ENCODE measurements at places on chromosomes 12 and 14.
A peak's percentile ranks its signal among the peaks of the same experiment; 100 is the strongest.

GRCh38 chr12:50550530-50551223 is 45.9 kb downstream of the DIP2B start:
- DNase-seq: no peak

- no peak for DNase-seq
Observed at GRCh38 chr14:77141214-77142004, at the start of gene ZDHHC22. Gene ZDHHC22, minus strand, starts transcription at chr14:77141791. Its CDS starts 2,053 bp downstream, at chr14:77139738.

- DNase-seq: peak; percentile 40
Observed at GRCh38 chr14:101665478-101666078, 95.9 kb upstream of the PPP2R5C start.

GRCh38 chr14:29242755-29243754 is 476.5 kb downstream of the FOXG1 start:
- DNase-seq: peak; percentile 47

GRCh38 chr14:61544448-61545330 is 150.6 kb upstream of the HIF1A start:
- no peak for DNase-seq

DNA sequence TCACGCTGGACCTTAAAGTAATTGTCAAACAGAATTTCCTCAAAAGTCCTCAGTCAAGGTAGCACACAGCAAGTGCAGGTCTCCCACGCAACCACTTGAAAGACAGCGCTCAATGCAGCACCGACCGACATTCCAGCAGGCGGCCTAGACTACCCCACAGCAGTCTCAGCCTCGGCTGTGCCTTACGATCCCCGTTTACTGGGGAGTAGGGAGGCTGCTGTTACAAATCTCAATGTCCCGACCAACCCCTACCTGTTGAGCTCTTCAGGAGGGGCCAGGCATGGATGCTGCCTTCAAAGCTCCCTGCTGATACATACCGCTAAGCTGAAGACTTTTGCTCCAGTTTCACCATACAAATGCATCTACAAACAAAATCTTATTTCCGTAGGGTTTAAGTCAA is 21.8 kb downstream of the VPS37B start:
- no peak for DNase-seq

DNA sequence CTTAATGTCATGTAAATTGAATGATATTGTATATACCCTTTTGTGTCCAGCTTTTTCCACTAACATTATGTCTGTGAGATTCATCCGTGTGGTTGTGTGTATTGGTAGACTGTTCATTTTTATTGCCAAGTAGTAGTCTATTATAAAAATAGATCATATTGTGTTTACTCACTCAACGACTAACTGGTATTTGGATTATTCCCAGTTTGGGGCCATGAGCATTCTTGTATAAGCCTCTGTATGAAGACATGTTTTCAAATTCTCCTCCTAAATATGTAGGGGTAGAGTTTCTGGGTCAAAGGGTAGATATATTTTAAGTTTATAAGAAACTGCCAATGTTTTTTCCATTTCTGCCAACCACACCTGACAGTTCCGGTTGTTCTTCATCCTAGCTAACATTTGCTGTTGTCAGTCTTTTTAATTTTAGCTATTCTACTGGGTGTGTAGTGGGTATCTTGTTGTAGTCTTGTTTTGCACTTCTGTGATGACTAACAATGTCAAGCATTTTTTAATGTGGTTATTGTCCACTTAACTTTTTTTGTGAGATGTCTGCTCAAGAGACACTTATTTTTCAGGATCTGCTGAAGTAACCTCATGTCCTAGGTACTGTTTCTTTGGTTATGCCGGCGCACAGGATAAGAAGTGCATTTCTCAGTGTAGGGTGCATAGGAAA is 93.2 kb downstream of the DACT1 start:
- peak; percentile 14 for DNase-seq

DNA sequence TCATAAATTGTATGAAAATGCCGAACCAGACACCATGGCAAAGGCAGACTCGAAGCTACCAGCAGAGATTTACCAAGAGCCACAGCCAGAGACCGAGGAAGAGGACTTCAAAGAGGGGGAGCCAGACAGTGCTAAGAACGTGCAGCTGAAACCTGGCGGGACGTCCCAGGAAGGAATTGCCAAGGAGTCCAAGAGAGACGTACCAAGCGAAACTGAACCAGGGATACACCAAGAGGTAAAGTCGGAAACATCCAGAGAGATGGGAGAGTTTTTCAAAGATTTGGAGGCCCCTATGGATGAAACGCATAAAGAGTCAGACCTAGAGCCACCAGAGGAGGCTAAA is 294 bp downstream of the SAMD15 start:
- DNase-seq: no peak

DNA sequence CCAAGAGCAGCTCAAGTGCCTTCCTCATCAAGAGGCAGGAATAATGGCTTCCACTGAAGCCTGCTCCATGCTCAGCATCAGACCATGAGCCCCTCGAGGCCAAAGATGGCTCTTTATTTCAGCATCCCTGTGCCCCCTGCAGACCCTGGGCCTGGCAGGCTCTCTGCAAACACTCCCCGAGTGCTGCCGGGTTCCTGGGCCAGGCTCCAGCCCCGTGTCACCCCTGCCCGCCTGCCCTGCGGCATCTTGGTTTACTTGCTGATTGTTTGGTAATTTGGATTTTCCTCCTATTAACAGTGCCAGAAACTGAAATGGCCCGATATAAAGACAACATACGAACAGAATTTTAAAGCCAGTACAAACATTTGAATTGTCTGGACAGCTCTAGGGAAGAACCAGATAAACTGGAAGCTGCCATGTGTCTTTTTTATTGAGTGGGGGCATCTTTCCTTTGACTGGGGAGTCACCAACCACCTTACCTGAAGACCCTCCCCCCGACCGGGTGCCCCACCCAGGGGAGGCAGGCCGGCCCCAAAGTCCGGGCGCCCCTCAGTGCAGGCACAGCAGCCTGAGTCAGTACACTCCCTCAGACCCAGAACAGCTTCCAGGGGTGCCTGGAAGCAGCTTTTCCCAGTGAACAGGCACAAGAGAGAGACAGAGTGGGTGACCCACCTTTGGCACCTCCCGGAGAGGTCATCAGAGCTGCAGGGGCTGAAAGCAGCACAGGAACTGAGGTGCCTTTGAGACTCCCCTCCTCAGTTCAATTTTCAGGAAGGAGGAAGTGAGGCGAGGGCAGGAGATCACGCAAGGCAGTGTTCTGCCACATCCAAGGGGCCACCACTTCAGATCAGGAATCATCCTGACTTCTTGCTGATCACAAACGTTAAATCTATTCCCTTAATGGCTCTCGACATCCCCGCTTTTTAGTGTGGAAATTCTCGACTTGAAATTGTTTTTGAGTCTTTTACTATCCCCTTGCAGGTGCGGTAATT is 30.6 kb downstream of the ITPK1 start:
- DNase-seq: no peak

DNA sequence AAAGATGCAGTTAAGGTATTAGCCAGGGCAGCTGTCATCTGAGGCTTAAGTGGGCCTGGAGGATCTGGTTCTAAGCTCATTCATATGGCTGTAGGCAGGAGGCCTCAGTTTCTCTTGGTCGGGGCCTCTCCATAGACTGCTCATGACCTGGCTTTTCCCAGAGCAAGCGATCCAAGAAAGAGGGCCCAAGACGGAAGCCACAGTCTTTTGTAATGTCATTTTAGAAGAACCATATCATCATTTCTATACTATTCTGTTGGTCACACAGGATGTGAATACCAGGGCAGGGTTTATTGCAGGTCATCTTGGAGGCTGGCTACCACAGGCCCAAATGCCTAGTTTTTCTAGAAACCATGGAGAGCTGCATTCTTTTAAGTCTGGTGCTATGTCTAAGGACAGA is 47.7 kb downstream of the GNG2 start:
- peak; percentile 7 for DNase-seq

DNA sequence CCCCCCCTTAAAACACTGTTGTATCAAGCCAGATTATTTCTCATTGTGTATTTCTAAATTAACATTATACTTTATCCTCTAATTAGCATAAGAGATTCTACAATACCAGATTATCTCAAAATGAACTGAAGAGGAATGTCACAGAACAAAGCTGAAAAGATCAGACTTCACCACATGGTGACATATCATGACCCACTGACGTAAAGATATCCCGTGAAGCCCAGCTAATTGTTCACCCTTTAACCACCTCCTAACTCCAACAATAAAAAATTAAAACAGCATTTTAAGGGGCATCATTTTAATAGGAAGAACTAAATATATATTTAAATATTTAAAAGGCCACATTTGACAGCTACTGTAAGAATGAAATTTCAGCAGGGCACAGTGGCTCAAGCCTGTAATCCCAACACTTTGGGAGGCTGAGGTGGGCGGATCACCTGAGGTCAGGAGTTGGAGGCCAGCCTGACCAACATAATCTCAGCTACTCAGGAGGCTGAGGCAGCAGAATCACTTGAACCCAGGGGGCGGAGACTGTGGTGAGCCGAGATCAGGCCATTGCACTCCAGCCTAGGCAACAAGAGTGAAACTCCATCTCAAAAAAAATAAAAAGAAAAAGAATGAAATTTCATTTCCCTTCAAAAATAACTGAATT is 29.0 kb downstream of the CDK17 start:
- DNase-seq: no peak

DNA sequence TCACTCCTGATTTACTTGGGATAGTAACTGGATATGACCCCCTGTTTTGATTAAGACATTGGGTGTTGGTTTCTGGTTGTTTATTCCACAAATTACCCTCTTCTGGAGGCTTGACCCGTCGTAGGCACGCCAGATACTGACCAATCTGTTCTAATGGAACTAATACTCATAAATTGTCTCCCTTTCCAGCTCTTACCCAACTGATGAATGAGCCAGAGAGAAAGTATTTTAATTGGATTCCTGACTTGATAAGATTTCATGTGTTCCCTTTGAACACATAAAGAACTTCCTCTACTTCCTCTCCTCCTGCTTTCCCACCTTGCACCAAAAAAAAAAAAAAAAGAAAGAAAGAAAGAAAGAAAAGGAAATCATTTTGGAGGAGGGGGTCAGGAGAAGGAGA is 340.9 kb downstream of the PCNX1 start:
- peak; percentile 79 for DNase-seq

DNA sequence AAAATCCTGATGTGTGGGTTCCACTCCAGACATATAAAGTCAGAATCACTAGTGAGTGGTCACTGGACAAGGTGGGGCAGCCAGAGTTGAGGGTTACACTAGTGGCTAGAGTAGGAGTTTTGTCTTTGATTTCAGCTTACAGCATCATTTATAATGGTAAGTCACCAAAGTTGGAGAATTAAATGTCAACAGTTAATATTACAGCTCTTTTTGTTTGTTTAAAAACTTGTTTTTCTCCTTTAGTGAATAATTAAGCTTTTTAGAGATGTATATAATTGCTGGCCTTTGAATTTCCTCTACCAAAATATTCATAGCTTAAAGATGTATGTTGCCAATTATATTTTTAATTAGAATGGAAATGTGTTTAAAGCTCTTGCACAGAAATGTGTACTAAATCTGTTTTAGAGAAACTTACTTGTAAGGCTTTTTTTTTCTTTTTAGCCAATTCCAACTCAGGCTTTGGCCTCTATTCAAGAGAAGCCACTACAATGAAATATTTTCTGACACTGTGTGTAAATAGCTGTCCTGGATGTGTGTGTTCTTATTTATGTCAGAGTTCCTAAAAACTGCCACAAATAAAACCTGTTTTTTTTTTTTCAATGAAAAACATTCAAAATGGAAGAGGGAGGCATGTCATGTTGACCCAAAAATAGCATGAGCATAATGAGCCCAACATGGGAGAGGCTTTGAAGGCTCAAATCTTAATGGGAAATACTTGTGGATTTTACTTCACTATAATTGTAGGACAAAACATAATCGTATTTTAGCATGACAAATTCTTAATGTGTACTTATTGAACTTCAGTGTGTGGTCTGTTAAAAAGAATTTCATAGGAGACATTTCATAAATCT is 92.2 kb downstream of the TBC1D30 start:
- DNase-seq: no peak

DNA sequence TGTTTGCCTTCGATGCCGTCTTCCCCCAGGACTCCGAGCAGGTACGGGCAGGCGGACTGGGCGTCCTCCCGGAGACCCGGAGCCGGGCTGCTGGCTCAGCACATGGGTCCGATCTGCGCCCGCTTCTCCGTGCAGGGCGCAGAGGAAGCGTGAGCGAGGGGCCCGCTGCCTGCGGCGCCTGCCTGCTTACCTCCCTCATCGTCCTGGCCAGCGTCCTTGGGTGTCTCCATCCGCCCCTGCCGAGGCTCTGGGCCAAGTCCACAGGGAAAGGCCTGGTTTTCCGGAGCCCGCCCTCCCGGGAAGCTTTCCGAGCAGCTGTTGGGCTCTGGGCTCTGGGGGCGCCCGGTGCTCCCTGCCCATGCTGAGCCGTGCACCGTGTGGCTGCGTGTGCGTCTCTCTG is 33.5 kb downstream of the KIF26A start:
- no peak for DNase-seq

DNA sequence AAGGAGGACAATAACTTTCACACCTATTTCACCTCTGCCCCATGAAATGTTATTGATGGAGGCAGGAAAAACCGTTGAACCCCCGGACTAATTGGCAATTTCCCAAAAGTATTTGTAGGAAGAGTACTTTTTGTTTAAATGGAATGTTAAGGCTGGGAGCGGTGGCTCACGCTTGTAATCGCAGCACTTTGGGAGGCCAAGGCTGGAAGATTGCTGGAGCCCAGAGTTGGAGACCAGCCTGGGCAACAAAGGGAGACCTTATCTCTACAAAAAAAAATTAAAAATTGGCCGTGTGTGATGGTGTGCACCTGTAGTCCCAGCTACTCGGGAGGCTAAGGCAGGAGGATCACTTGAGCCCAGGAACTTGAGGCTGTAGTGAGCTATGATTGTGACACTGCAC is 26.0 kb upstream of the SPTLC2 start:
- no peak for DNase-seq

GRCh38 chr12:49478949-49479664 is 59.7 kb upstream of the KCNH3 start:
- no peak for DNase-seq
